Kidney capillary endothelial cell (primary cell): ENCODE measurements at places on chromosomes 7 and 10.

DNA sequence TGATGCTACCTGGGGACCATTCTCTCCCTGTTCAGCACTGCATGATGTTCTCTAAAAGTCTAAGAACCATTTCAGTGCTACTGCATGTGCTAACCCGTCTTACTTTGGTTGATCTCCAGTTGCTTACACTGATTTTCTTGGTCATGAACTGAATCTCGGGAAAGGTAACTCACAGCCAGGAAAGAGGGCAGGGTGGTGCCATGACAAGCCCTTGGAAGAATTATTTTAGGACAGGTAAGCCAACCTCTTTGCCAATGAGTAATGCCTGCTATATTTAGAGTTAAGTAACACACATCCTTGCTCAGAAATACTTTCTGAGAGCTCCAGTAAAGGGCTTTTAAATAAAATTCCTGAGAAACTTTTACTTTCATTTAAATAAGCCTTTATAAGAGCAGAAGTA lies 126.7 kb downstream of the ARL4A start:
- DNase-seq = no peak

GRCh38 chr10:124091646-124092249 lies 1.6 kb downstream of the CHST15 start:
- no peak for DNase-seq

GRCh38 chr7:69770613-69771012 lies 172.3 kb downstream of the AUTS2 start:
- no peak for DNase-seq

GRCh38 chr7:143376396-143376795 lies 4.7 kb upstream of the ZYX start:
- no peak for DNase-seq

DNA sequence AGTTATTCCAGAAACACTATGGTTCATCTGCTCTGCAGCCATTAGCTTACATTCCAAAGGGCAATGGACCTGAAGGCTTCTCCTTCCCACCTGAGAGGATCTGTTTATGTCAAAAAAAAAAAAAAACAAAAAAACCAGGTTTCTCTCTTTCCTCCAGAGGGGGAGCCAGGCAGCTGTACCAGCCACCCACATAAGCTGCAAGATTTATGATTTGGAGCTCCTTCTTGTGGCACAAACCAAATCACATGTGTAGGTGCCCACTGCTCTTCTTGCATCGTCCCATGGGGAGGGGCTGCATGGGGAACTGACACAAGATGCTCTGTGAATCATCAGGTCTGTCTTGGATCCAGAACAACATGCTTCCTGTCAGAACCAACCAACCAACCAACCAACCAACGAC lies 231.6 kb upstream of the IGFBP3 start:
- no peak for DNase-seq

DNA sequence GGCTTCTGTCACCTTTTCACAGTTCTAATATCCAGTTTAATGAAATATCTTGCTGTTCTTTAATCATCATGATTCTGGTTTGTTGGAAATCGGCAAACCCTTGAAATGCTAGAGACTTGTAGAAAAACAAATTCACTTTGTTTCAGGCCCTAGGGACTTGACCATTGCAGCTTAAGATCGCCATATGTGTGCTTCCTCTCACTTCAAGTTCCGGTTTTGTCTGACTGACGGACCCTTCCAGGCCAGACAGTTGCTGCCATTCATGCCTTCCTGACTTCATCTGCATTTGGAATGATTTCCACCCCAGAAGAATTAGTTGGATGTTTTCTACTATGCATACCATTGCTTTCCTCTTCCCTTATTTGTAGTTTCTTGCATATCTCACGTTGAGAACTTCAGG lies 125.6 kb downstream of the CELF2 start:
- no peak for DNase-seq

DNA sequence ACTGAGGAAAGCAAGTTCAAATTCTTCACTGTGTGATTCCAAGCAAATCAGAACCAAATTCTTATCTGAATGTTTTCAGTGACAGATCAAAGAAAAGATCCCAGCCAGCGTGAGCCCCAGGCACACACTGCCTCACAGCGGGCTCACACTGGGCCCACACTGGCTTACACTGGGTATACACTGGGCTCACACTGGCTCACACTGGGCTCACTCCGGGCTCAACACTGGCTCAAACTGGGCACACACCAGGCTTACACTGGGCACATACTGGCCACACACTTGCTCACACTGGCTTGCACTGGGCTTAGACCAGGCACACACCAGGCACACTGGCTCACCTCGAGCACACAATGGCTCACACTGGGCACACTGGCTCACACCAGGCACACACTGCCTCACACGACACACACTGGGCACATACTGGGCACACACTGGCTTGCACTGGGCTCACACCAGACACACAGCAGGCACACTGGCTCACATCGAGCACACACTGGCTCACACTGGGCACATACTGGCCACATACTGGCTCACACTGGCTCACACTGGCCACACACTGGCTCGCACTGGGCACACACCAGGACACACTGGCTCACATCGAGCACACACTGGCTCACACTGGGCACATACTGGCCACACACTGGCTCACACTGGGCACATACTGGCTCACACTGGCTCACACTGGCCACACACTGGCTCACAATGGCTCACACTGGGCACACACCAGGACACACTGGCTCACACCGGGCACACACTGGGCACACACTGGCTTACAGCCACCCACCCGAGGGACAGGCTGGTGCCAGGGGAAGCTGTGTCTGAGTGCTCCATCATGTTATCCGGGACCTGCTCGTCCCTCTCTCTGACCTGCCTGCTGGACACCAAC lies 156.3 kb downstream of the PTPRN2 start:
- no peak for DNase-seq

GRCh38 chr10:22305721-22306120 lies 10.5 kb upstream of the COMMD3 start:
- DNase-seq = no peak

DNA sequence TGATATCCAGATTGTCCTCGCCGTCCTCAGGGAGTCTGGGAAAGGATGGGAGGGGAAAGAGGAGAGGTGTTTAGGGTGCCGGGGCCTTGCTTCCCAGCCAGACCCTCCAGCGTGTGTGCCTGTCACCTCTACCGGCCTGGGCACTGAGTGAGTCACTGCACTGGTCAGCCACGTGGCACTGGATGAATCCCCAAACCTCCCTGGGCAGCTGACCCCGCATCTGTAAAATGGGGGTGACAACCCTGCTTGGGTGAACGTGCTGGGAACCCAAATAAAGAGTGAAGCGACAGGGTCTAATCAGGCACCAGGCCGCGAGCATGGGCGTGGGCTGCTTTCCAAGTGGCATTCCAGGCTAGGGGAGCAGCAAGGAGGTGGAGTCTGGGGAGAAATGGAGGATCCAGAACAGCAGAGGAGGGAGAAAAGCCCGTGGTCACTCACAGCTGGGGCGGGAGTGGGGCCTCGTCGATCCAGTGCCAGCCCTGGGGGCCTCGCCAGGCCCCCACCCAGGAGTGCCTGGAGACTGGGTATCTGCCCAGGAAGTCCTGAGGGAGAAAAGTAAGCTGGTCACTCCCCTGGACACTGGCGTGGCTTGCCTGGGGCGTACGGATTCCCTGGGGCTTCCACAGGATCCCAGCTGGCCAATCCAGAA lies 29.7 kb downstream of the KLRG2 start:
- DNase-seq = no peak

- no peak for DNase-seq
Measured at GRCh38 chr7:140042386-140042670, 20.4 kb downstream of the PARP12 start.
